ENCODE measurements at places on chromosomes 4 and X. TPM values are rescaled to one million over a fixed set of nuclear protein-coding genes. Genes with fewer than 3 reads are reported as not detected.

DNA sequence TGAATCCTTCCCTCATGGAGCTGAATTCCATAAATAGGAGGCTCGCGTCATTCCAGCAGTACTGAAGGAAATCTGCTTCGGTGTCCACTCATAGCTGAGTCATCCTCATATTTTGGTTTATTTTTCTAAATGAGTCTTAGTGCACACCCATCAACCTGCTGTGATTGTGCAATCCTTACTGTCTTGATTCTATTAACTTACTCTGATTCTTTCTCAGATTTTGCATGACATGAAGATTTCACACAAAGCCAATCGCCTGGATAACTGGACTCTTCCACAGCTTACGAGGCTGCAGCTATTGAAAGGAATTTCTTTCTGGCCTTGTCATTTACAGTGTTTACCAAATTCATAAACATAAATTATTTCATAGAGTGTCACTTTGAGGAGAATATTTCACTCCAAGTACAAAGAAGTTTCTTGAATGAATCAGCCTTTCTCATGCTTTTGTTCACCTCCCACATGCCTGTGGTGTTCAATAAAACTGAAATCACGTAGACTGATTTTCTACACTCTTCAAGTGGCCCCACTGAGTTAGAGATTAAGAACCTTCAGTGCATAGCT is 207.6 kb upstream of the SLITRK2 start:
- DNase-seq: no peak

GRCh38 chrX:42515939-42516338 is 262.0 kb downstream of the PPP1R2C start:
- no peak for DNase-seq

DNA sequence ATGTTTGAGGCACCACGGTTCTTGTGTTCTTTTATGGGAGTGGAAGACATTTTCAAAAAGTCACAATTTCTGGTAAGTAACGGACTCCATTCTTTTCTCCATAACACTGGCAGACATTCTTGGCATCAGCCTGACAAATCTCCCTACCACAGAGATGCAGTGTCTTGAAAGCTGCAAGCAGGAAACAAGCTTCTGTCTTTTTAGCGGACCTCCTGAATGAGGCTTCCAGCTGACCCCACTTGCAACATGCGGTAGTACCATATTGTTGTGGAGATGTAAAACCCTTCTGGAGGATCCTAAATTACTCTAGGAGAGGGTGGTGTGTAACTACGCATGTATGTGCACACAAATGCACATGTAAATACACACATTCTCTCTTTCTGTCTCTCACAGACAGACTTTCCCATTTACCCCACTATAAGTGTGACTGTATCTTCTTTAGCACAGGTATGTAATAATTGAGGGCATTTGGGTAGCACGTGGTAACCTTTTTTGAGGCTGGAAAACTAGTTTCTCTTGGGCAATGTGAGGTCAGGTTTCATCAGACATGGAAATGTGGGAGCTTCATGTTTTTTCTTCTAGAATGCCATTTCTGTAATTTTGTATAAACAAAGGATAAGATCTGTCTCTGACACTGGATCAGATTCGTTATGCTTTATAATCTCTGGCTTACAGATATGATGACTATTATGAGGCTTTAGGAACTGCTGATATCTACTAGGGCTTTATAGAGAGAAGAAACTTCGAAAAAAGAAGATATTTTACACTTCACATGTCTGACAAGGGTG is 130.1 kb downstream of the MGST2 start:
- no peak for DNase-seq

GRCh38 chrX:30949554-30949953 is 60.5 kb upstream of the TAB3 start:
- DNase-seq: no peak

GRCh38 chr4:115323106-115323707 is 209.8 kb upstream of the NDST4 start:
- no peak for DNase-seq

- no peak for DNase-seq
Measured at GRCh38 chrX:9728261-9728660, 37.4 kb downstream of the GPR143 start.

- DNase-seq: no peak
Measured at GRCh38 chr4:175823015-175823742, 11.1 kb upstream of the GPM6A start.

DNA sequence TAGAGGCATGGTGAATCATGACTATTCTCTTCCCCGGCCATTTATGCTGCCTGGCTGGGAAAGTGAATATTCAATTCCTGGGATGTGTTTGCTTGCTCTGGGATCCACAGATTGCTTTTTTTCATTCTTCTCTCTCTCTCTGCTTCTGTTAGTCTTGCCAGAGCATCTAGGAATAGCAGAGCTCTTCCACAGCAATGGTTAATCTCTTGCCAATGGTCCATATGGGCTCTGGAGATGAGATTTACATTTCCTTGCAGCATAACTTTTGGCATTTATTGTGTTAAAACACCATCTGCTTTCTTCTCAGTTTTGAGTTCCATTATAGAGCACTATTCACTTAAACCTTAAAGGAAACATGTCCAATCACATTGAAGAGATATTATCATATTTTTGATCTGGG is 59.2 kb upstream of the GUCY1A1 start:
- no peak for DNase-seq

Gene ARHGEF6
- polyA plus RNA-seq: 11.2 TPM

Measured in urinary bladder (tissue), 4 donors.